ENCODE measurements at places on chromosomes 6 and 20.

GRCh38 chr20:17967521-17968365 lies 851 bp downstream of the SNX5 start:
- no peaks in the 10 kb centered on the region for H3K36me3 ChIP-seq
- peak overlapping the region; percentile 92 for H3K4me3 ChIP-seq
- H3K4me1 ChIP-seq, result peaks cover 74% of the 10 kb centered on the region
- peak overlapping the region; percentile 93 for H3K27ac ChIP-seq

DNA sequence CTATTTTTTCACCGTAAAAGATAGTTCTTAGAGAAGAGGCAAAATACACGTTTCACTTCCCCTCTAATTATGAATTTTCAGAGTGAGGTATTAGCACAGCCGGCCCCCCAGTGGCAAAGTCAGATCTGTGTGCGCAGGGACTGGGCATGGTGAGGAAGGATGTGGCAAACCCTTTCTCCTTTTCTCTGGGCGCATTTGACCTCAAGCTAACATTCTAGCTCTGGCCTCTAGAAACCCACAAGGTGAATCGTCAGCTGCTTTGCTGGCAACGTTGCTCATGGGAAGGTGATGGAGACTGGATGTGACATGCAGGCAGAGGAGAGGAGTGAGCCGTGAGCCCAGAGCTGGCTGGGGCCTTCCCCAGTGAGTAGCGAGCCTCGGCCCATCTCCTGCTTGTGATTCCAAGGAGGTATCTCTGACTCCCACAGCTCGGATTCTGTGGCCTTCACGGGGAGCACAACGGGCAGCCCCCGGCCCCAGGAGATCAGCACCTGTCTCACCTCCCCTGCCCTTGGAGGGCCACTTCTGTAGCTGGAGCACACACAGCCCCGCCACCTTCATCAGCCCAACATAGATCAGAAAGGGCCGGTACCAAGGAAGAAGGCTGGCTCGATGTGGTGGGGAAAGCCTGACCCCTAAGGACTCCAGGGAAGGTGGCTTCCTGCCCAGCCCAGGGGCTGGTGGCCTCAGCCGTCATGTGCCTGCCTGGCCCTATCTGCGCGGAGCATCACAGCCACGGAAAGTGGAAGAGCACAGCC lies 152.8 kb downstream of the TAF4 start:
- H3K27ac ChIP-seq, result no peak overlapping the region
- H3K4me3 ChIP-seq, result no peak overlapping the region
- no peaks in the 10 kb centered on the region for H3K27me3 ChIP-seq
- DNase-seq, result no peak
- no peaks in the 10 kb centered on the region for H3K4me1 ChIP-seq
- H3K36me3 ChIP-seq, result no peaks in the 10 kb centered on the region

- H3K36me3 ChIP-seq, result no peaks in the 10 kb centered on the region
- no peak for DNase-seq
- H3K27ac ChIP-seq, result no peak overlapping the region
- H3K27me3 ChIP-seq, result no peaks in the 10 kb centered on the region
- H3K4me1 ChIP-seq, result no peaks in the 10 kb centered on the region
Measured at GRCh38 chr20:31984981-31985471, 17.1 kb downstream of the XKR7 start.

- peak; percentile 76 for DNase-seq
- peaks cover 7% of the 10 kb centered on the region for H3K4me1 ChIP-seq
- H3K36me3 ChIP-seq, result no peaks in the 10 kb centered on the region
- peak overlapping the region; percentile 83 for H3K27ac ChIP-seq
- H3K27me3 ChIP-seq, result no peaks in the 10 kb centered on the region
Measured at GRCh38 chr6:156963712-156964700, 186.8 kb downstream of the ARID1B start.

DNA sequence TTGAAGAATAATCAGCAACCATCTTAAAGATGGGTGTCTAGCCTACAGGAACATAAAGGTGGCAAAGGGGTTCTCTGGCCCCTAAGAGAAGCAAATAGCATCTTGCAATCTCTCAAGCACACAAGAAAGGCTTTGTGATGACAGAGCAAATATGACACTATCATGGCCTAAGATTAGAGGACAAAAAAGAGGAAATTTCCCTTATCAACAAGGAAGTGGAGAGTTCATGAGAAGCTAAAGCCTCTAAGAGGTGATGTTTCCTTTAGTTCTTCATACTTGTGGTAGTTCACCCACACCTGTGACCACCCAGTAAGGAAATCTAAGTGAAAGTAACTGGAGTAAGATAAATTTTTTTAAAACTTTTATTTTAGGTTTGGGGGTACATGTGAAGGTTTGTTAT lies 88.4 kb downstream of the OLIG3 start:
- no peak overlapping the region for H3K4me3 ChIP-seq
- peaks cover 4% of the 10 kb centered on the region for H3K27me3 ChIP-seq
- H3K36me3 ChIP-seq, result no peaks in the 10 kb centered on the region

GRCh38 chr6:14798594-14798982 lies 447.3 kb upstream of the JARID2 start:
- H3K36me3 ChIP-seq, result no peaks in the 10 kb centered on the region
- DNase-seq, result no peak
- no peak overlapping the region for H3K4me3 ChIP-seq

DNA sequence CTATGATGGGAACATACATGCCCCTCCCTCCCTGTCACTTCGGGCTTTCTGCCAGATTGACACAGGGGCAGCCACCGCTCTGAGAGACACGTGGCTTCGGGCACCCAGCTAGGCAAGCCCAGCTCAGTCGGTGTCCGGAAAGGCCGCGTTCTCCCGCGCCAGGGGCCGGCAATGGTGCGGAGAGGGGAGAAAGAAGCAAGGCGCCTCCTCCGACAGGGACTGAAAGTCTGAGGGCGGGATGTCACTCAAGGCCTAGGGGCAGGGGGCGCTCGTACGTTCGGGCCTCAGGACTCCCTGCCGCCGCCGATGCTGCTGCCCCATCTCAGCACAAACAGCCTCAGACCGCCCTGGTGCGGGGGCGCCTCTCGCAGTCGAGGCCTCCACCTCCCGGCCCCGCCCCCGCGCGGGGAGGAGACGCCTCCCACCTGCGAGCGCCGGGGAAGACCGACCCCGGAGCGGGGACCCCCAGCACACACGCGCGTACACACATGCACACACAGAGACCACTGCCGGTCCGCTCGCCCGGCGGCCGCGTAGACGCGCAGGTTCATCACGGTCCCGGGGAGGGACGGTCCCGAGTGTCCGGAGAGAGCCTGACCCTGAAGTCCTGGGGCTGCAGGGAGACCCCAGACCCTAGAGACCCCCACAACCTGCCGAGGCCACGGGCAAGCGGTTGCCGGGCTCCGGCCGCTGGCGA lies 1.9 kb downstream of the GRM4 start:
- no peaks in the 10 kb centered on the region for H3K36me3 ChIP-seq
- no peak overlapping the region for H3K27ac ChIP-seq
- no peaks in the 10 kb centered on the region for H3K4me1 ChIP-seq
- no peak for DNase-seq
- peaks cover 68% of the 10 kb centered on the region for H3K27me3 ChIP-seq

DNA sequence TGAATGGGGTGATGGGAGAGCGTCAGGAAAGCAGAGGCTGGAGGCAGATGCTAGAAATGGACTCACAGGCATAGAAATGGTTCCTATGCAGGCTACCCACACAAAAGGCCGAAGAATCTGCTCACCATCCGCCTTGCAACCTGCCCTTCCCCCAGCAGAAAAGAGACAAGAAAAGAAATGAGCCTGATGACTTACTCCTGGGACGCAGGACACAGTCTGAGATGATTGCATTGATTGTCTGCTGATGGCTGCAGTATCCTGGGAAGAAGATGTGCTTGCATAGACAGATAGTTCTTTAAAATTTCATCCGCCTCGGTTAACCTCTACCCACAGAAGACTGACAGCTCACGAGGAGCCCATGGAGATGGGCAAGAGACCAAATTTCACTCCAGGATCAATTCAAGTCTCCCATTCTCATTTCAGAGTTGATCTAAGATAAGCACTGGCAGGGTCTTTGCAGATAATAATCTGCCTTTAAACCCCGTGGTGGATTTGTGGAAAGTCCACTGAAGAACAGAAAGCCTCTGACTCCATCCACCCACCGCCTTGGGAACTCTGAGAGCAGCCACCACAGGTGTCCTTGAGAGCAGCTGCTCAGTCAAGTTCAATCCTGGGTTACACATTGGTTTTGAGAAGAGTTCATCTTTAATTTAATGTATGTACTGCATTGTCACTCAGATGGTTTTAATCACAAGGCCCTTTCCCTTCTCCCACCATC lies 7.2 kb downstream of the AGPAT4 start:
- H3K27ac ChIP-seq, result no peak overlapping the region
- no peaks in the 10 kb centered on the region for H3K36me3 ChIP-seq
- no peaks in the 10 kb centered on the region for H3K4me1 ChIP-seq
- no peaks in the 10 kb centered on the region for H3K27me3 ChIP-seq
- no peak overlapping the region for H3K4me3 ChIP-seq
- DNase-seq, result no peak

GRCh38 chr6:41336824-41337223 lies 1.4 kb downstream of the NCR2 start:
- DNase-seq, result no peak
- no peak overlapping the region for H3K4me3 ChIP-seq
- H3K27me3 ChIP-seq, result no peaks in the 10 kb centered on the region
- H3K36me3 ChIP-seq, result no peaks in the 10 kb centered on the region

GRCh38 chr6:159693894-159694545 lies 979 bp upstream of the SOD2 start:
- H3K27me3 ChIP-seq, result no peaks in the 10 kb centered on the region
- peaks cover 52% of the 10 kb centered on the region for H3K4me1 ChIP-seq
- peak overlapping the region; percentile 96 for H3K27ac ChIP-seq
- peaks cover 4% of the 10 kb centered on the region for H3K36me3 ChIP-seq

GRCh38 chr6:23910420-23910819 lies 215.6 kb upstream of the NRSN1 start:
- no peak for DNase-seq
- H3K36me3 ChIP-seq, result no peaks in the 10 kb centered on the region
- no peaks in the 10 kb centered on the region for H3K27me3 ChIP-seq
- no peak overlapping the region for H3K4me3 ChIP-seq
- no peaks in the 10 kb centered on the region for H3K4me1 ChIP-seq
- H3K27ac ChIP-seq, result no peak overlapping the region

- H3K36me3 ChIP-seq, result peaks cover 27% of the 10 kb centered on the region
- H3K4me1 ChIP-seq, result peaks cover 6% of the 10 kb centered on the region
- H3K4me3 ChIP-seq, result no peak overlapping the region
- no peaks in the 10 kb centered on the region for H3K27me3 ChIP-seq
- H3K27ac ChIP-seq, result no peak overlapping the region
Measured at GRCh38 chr20:50120935-50121693, 8.2 kb upstream of the UBE2V1 start.

DNA sequence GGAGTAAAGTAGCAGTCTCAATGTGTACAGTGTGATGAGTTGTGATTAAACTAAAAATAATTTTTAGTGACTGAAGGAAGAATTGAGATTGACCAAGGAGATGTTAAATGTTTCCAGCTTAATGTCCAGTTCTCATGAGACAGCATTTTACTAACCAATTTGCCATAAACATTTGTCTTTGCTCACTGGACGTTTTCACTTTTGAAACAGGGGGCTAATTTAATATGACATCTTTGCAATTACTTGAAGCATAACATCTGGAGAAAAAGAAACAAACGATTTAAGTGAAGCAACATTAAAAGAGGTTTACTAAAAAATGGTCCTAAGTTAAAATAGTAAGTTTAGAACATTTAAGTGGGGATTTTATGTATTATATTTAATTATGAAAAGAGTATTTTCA lies 443.8 kb downstream of the BCKDHB start:
- H3K4me3 ChIP-seq, result no peak overlapping the region
- no peak overlapping the region for H3K27ac ChIP-seq
- H3K27me3 ChIP-seq, result no peaks in the 10 kb centered on the region
- H3K4me1 ChIP-seq, result no peaks in the 10 kb centered on the region
- no peaks in the 10 kb centered on the region for H3K36me3 ChIP-seq
- no peak for DNase-seq

GRCh38 chr20:38135271-38135650 lies 29.8 kb downstream of the TGM2 start:
- no peak overlapping the region for H3K27ac ChIP-seq
- no peaks in the 10 kb centered on the region for H3K27me3 ChIP-seq
- no peaks in the 10 kb centered on the region for H3K36me3 ChIP-seq
- H3K4me3 ChIP-seq, result no peak overlapping the region
- H3K4me1 ChIP-seq, result peaks cover 2% of the 10 kb centered on the region

DNA sequence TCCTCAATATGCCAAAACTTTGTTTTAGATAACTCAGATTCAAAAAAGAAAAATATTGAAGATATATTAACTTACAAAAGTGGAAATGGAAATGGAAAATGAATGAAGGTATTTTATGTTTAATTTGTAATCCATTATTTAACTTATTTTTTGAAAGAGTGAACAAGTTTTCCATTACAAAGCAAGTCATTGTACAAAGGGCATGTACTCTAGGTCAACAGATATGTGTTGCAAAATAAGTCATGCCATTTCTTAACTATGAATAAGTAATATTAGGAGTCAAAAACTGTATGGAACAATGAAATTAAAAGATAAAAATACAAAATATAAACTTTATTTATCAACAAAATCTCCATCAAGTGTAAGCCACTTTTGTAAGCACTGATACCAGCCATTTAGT lies 25.9 kb upstream of the DEFB113 start:
- no peaks in the 10 kb centered on the region for H3K27me3 ChIP-seq
- no peaks in the 10 kb centered on the region for H3K4me1 ChIP-seq
- H3K36me3 ChIP-seq, result no peaks in the 10 kb centered on the region
- no peak overlapping the region for H3K27ac ChIP-seq
- no peak overlapping the region for H3K4me3 ChIP-seq
- no peak for DNase-seq

- H3K4me3 ChIP-seq, result peak overlapping the region; percentile 69
- DNase-seq, result peak; percentile 88
- peaks cover 6% of the 10 kb centered on the region for H3K4me1 ChIP-seq
- H3K27ac ChIP-seq, result peak overlapping the region; percentile 48
Measured at GRCh38 chr6:166488076-166488685, 98.3 kb downstream of the RAMACL start.

DNA sequence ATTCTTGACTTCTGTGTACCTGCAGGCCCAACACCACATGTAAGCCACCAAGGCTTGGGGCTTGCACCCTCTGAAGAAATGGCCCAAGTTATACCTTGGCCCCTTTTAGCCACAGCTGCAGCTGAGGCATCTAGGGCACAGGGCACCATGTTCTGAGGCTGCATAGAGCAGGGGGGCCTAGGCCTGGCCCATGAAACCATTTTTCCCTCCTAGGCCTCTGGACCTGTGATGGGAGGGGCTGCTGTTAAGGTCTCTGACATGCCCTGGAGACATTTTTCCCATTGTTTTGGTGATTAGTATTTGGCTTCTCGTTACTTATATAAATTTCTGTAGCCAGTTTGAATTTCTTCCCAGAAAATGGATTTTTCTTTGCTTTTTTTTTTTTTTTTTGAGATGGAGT lies 50.4 kb upstream of the SEC63 start:
- H3K27me3 ChIP-seq, result no peaks in the 10 kb centered on the region
- DNase-seq, result no peak
- no peak overlapping the region for H3K4me3 ChIP-seq
- no peaks in the 10 kb centered on the region for H3K36me3 ChIP-seq
- no peaks in the 10 kb centered on the region for H3K4me1 ChIP-seq

- peak overlapping the region; percentile 18 for H3K27ac ChIP-seq
- H3K27me3 ChIP-seq, result no peaks in the 10 kb centered on the region
- peaks cover 10% of the 10 kb centered on the region for H3K36me3 ChIP-seq
- no peak for DNase-seq
- H3K4me1 ChIP-seq, result peaks cover 6% of the 10 kb centered on the region
Measured at GRCh38 chr6:20432692-20433091, 31.0 kb downstream of the E2F3 start.

Measured in CD14-positive monocyte (primary cell).